ENCODE measurements at places on chromosomes 16 and 17.

DNA sequence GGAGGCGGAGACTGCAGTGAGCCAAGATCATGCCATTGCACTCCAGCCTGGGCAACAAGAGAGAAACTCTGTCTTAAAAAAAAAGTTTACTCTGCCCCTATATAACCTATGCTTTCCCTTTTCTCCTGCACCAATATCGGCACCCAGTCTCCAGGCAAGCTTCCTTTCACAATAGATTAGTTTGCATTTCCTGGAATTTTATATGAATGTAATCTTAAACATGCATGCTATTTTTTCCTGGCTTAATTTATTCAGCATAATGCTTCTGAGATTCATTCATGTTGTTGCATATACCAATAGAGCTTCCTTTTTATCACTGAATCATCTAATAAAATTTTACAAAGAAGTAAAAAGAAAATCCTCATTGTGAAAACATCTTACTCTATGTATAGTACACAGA lies 59.4 kb downstream of the USP32 start:
- no peak for DNase-seq

DNA sequence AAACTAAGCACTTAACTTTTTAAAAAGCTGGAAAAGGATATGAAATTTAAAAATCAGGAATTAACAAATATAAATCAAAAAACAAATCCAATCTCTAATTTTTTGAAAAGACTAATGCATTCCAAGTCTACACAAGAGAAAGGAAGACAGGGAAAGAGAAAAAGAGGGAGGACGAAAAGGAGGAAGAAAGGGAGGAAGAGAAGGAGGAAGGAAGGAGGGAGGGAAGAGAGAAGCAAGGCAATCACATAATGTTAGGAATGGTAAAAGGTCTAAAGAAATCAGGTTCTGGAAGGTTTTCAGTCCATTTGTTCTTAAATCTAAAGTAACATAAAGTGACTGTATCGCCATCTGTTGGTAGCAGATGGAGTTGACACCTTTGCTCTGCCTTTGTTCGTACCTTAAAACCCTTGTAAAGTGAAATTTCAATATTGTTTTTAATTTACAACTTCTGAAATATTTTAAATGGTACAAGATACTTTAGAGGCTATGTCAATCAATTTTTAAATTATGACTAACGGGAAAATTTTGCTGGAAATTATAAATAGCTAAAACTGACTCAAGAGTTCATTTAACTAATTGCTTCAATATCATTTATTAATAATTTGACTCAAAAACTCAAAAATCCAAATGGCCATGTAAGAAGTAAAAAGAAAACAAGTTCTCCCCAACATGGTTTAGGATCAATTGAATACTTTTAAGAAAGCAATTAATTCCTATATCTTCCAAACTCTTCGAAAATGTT lies 20.4 kb upstream of the CDYL2 start:
- DNase-seq, result no peak

DNA sequence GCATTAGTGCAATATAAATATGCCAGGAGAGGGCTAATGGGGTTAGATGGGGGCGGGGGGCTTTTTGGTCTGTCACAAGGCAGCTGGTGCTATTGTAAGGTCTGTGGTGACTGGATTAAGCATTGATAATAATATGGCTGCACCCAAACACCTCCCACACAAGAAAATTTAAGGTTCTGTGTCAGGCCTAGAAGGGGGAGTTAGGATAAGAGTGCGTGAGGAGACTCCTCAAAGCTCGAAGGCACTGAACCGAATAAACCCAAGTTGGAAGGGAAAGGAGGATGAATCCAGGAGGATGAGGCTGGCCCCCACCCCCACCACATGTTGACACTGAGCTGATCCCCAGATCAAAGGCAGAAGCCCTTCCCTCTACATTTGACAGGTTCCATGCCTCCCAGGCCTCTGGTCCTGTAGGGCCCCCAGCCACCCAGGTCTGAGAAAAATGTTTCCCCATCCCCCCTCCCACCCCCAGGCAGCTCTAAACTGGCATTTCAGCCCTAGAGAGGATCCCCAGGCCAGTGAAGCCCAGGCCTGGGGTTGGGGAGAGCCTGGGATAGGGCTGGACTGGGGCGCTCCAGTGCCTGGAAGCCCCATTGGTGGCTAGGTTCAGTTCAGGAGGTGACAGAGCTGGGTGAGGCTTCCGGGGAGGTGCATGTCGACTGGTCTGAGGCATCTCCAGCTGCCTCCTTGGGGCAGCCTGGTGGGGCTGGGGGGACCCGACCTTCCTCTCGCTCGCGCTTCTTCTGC lies 1.7 kb downstream of the HOXB1 start:
- DNase-seq, result no peak

GRCh38 chr16:53068423-53068833 lies 13.6 kb downstream of the CHD9 start:
- DNase-seq, result no peak

GRCh38 chr16:19968891-19969683 lies 84.4 kb upstream of the GPRC5B start:
- DNase-seq, result no peak

DNA sequence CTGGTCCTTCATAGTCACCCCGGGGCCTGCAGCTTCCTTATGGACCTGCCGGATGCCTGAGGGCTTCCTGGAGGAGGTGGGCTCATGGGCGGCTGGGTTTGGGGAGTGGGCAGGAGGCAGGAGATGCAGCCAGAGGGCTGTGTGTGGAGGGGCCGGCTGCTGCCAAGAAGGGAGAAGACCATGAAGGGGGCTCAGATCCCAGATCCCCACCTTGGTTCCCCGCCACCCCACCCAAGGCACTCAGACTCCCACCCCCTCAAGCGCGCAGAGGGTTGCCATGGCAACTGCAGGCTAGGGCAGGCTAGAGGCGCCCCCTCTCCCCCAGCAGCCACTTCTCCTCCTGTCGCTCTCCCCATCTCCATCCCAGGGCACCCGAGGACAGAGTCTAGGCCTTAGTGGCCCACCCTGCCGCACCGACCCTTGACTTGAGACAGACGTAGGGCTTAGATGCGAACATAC lies 104.5 kb downstream of the CRLF3 start:
- DNase-seq, result no peak

DNA sequence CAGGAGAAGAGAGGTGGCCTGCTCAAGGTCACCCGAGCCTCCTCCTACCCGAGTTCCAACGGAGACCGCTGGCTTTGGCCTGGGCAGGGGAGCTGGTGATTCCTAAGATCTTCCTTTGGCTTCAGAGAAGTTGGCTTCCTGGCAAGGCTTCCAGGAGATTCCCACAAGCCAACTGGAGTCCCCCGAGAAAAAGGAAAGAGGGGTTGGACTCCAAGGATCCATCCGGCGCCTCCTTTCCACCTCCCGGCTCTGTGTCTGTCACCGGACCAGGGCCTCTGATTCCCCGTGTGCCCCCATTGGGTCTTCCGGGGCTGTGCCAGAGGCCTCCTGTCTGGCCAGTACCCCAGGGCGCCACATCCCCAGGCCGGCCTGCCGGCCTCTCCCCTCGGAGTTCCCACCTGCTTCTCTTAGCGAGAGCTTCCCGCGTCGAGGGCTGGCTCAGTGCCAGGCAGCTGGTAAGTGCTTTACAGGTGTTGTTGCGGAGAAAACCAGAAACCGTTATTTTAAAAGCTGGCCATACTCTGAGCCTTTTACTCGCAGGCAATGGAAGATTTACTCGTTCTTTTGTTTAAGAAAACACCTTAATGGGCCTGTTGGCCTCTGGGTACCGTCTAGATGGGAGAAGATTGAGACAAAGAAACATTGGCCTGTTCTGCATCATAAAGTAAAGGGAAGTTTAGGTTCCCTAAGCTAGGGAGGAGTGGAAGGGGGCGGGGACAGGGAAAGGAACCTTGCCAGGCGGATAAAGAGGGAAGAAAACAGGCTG lies 258.4 kb upstream of the SDK2 start:
- DNase-seq, result no peak

DNA sequence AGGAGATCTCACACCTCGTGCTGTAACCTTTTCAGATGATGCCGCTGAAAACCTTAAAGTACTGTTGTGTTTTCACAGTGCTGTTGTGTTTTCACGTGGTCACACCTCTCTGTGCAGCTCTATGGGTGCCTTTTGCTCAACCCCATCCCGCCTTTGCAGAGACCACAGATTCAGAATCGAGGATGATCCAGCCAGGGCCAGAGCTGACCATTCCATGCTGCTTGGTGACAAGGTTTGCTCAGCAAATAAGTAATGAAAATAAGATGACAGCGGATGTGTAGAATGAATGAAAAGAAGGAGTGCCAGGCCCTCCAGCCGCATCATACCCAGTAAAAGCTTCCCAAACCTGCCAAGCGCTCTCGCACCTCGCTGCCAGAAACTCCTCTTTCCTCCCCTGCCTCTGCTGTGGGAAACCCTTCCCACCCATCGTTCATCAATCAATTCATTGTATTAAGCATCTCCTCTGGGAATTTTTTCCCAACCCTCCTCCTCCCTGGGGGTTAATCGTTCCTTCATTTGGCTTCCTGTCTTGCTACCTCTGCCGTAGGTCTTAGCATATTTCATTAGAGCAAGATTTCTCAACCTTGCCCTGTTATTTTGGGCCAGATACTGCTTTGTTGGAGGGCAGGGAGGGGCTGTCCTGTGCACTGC lies 93.4 kb upstream of the CRHR1 start:
- DNase-seq, result no peak

GRCh38 chr17:78623541-78623940 lies 46.3 kb upstream of the DNAH17 start:
- DNase-seq, result no peak

GRCh38 chr16:16150117-16150877 lies 73.0 kb downstream of the ABCC6 start:
- DNase-seq, result no peak

DNA sequence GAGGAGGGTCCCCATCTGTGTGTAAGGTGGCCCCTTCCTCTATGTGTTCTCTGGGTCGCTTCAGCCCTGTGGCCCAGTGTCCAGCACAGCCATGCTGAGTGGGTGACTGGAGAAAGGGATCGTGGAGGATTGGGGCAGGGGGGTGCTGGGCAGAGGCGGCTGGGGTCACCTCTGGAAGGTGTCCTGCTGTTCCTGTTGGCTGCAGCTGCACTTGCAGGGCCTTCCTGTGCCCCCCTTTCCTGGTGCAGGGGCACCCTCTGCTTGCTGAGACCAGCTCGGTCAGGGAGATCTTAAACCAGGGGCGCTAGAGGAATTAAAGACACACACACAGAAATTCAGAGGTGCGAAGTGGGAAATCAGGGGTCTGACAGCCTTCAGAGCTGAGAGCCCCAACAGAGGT lies 11.1 kb downstream of the IL32 start:
- DNase-seq, result no peak

- DNase-seq, result no peak
These were observed 548.5 kb upstream of the SOX9 start for GRCh38 chr17:71572343-71572742.

GRCh38 chr17:54920819-54921218 lies 20.2 kb downstream of the TOM1L1 start:
- DNase-seq, result no peak

DNA sequence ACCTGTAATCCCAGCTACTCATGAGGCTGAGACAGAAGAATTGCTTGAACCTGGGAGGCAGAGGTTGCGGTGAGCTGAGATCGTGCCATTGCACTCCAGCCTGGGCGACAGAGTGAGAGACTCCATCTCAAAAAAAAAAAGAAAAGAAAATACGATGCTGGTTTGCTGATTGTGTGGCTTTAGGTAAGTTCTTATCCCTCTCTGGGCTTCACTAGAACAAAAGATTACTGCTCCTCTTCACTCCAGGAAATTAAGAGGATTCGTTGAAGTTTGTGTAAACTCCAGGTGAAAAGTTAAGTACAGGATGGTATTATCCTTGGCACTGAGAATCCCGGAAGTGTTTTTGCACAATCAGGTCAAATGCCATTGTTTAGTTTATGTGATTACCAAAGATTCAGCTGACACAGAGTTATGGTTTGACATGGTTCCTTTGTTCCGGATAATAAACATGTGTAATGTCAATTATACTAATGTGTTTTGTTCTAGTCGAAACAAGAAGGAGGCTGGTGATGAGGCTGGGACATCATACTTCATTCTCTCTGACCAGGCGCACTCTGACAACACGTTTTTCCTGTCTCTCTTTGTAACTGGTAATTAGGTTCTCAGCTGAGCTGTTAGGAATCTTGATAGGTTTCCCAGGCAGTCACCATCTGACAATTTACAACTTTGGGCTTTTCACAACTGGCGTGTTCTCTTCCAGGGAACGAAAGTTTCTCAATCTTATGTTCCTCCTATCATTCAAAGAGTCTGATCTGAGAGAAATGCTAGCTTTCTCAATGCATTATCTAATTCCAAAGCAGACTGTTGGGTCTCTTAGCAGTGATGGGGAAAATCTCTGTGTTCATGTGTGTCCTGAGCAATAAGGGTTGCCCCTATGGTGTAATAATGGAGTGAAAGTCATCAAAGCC lies 10.8 kb upstream of the TAOK1 start:
- DNase-seq, result no peak

DNA sequence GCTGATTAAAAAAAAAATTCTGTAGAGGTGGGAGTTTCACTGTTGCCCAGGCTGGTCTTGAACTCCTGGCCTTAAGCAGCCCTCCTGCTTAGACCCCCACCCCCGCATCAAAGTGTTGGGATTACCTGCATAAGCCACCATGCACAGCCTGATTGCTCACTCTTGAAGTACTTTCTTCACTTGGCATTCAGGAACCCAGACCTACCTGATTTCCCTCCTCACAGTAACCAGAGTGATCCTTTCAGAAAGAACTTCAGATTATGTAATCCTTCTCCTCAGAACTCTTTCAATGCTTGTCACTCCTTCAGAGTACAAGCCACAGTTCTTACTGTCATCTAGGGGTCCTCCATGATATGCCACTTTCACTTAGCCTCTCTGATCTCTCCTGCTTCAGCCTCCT lies 1.4 kb downstream of the EFCAB13 start:
- DNase-seq, result no peak

DNA sequence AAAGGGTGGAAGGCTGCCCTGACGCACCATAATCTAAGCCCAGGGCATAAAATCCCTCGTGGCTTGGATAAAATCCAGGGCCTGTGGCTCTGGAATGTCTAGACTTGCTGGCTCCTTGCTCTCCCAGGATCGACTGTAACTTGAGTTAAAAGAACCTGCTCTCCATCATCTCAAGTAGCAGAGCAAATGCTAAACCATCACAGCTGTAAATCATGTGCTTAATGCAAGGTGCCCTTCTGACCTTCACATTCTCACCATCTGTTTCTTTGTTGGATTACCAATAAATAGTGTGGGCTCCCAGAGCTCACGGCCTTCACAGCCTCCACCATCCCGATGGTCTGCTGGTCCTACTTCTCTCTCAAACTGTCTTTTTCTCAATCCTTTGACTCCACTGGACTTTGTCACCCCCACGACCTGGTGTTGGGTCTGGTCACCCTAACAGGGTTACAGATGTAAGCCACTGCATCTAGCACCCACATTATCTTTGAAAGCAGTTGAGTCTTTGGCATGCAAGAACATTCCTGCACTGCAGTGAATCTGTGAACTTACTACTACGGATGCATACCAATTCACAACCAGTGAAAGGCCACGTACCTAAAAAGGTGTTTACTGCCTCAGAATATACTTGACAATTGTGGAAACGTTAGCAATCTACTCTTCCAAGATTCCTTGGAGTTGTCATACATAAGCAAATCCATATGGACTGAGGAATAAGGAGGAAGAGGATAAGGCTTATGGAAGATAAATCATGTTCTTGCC lies 15.3 kb downstream of the RSL1D1 start:
- no peak for DNase-seq

DNA sequence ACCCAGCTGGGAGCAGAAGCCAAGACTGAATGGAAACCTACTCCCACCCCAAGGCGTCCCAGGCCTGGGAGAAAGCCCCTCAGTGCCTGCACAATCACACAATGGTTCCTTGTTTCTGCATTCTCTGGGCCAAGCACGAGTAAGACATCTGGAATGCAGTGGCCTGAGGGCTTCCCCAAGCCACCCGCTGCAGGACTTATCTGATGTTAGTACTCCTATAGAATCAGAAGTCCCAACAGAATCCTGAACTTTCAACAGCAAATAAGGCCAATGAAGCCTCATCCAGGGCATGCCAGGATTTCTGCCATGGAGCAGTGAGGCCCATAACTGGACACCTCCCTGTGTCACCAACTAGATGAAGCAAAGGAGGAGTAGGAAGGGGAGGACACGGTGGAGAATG lies 28.6 kb downstream of the MYO18A start:
- DNase-seq, result no peak
